Kidney tubule cell (primary cell): ENCODE measurements at places on chromosomes 7 and 10.

DNA sequence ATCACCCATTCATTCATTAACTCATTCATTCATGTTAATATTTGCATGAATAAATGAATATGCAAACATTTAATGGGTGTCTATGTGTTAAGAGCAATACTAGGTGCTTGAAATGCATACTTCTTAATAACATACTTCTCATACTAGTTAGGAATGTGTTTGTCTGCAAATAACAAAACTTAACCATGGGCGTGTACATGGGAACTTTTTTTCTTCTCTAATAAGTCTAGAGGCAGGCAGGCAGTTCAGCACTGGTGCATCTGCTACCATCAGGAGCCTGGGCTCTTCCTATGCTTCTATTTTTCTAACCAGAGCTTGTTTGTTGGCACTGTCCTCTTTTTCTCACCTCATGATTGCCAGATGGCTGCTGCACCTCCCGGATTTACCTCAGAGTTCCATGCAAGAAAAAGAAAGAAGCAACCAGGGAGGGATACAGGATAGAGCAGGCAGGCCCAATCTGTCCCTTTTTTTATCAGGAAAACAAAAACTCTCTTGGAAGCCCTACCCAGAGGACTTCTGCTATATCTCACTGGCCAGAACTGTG, 22.7 kb downstream of the CDHR3 start:
- no peak for DNase-seq

GRCh38 chr7:26397332-26397731, 105.7 kb downstream of the SNX10 start:
- peak; percentile 22 for DNase-seq

DNA sequence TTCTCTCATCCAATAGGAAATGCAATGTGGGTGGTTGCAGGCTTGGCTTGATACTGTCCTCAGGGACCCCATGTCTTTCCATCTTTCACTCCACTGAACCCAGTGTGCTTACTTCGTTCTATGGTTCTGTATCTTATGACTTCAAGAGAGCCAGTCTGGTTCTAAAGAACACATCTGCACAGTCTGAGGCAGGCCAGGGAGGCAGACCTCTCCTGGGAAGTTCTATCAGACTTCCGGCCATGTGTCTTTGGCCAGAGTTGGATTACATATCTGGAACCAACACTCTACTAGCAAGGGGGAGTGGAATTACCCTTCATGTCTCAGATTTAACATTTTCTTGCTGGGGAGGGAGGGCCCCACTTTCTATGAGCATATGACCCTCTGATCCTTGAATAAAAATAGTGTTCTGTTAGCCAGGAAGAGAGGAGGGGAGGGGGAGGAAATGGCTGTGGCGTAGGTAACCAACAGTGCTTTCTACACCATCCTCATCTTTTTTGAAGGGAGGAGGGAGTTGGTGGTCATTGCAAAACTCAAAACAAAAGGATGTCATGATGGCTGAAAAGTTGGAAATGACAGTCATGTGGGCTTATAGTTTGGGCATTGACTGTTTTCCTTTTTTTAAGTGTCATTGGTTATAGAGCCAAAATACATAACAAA, 370.2 kb downstream of the GATA3 start:
- no peak for DNase-seq

- DNase-seq, result no peak
These were observed 202.4 kb downstream of the GLRX3 start for GRCh38 chr10:130338636-130339024.
